ENCODE measurements at places on chromosomes 7 and 10.

DNA sequence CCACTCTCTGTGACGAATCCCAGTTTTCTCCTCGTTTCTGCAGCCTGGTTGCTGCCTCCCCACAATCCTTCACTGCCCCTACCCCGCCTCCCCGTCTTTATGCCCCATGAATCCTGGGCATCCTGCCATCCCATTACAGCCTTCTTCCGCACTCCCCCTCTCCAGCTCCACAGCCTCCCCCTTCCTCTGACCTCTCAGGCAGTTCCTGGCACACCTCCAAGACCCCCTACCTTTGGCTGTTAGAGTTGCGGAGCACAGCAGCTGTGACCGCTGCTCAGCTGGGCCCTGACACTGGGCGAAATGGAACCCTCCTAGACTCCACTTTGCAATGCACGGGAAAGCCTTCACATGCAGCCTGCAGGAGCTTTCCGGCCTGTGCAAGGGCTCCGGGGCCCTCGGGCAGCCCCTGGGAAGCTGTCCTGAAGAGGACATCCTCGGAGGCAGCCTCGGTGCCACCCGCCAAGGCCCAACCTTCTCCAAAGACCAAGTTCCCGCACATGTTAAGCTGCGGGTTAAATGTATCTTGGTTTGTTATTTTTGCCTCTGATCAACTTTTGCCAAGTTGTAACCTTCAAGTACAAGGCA, 400.7 kb upstream of the MKI67 start:
- no peak for DNase-seq

DNA sequence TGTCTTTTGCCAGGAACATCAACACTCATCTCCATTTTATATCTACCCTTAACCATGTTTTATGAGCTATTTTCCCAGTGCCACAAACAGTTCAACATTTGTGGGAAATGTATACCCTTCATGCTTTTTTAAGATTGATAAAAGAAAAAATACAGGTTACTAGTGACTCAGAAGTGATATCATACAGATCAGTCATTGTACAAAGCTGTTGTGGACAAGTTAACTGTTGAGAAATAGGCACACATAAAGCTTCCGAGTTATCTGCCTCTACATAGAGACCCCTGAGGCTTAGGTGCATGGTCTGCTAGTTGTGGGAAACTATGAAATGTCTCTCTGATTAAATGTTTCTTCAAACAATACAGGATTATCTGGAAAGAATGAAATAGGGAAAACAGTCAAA, 96.3 kb downstream of the LSM5 start:
- no peak for DNase-seq

- no peak for DNase-seq
These were observed 30.4 kb downstream of the NRCAM start for GRCh38 chr7:108425714-108426275.

DNA sequence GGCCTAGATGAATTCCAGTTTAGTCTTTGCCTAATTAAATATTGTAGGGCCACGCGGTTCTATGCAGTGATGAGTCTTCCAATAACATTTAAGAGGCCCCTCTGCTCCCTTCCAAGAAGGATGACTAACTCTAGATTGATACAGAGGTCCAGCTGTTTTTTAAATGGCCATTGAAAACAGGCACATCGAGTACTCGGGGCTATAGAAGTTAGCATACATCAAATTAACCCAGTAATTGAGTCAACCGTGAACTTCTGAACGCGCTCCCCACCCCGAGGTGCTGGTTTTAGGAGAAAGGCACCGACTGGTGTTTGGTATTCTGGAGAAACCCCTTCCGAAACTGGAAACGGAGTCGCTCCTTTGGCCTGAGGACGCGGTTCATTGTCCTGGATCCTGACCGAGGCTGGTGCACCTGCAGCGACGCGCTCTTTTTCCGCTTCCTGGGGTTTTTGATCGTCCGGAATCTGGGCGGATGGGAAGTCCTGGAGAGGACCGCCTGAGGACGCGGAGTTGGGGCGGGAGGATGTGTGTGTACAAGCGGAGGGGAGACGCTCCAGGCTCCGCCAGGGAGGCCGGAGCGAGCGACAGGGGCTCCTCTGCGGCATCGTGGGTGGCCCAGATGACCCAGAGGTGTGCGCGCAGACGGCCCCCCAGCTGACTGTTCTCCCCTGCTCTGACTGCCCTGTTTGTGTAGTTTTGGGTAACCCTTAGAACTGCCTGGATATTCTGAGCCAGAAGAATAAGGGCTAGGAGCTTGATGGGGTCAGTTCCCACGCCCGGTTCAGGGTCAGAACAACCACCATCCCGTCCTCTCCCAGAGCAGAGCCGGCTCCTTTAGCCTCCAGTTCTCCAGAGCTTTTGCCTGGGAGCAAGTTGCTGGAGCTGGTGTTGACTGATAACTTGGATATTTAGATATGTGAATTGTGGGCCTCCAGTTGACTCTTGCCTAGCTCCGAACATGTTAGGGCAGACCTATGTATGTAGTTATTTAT, 711 bp downstream of the FAM221A start:
- DNase-seq: no peak
